ENCODE measurements at places on chromosomes 3 and 15.

GRCh38 chr15:60795889-60796288 is 316.9 kb upstream of the ICE2 start:
- DNase-seq, result no peak

GRCh38 chr15:52164631-52165265 is 26.4 kb downstream of the GNB5 start:
- no peak for DNase-seq

GRCh38 chr3:161548301-161548700 is 51.7 kb downstream of the OTOL1 start:
- DNase-seq, result no peak

DNA sequence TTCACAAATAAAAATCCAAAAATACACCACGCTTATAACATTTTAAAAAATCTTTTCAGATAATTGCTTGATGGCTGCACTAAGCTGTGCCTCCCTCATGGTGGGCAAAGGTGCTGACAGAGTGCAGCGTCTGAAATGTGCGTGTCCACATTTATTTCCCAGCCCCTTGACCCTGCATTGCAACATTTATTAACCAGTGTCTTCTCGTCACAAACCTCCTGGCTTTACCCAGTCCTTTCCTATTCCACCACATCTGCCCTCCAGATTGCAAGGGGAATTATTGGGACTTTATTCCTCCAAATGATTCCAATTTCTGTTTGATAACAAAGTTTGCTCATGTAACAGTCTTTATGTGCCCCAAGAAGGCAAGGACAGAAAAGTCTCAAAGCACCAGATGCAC is 5.5 kb downstream of the RASGRP1 start:
- no peak for DNase-seq

GRCh38 chr3:48634661-48635221 is 520 bp downstream of the SLC26A6 start:
- no peak for DNase-seq

DNA sequence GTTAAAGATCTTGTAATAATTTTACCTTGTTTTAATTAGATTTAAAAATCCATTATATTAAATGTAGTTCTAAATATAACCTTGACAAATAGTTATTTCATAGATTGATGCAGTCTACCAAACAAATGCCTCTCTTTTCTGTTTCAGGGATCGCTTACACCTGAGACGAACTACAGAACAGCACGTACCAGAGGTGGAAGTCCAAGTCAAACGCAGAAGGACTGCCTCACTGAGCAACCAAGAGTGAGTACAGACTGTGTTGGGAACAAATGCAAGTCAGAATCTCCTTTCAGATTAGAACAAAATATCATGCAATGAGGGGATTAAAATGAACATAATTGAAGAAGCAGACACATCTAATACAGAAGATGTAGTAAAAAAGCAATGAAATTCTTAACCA is 7.2 kb downstream of the SNRPN start:
- DNase-seq, result no peak

DNA sequence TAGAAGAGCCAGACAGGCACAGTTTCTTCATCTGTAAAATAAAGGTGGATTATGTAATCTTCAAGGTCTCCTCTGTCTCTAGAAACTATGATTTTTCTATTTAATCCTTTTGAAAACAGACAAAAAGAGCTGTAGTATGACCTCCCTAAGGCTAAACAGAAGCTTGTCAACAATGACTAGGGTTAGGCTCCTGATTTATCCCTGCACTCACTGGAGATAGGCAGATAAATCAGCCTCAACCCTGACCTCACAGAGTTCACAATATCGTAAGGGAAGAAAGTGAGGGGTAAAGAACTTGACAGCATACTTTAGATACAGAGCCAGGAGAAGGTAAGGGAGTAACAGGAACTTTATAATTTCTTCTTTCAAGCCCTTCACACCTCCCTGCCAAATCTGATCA is 124.8 kb downstream of the TMCC1 start:
- no peak for DNase-seq

DNA sequence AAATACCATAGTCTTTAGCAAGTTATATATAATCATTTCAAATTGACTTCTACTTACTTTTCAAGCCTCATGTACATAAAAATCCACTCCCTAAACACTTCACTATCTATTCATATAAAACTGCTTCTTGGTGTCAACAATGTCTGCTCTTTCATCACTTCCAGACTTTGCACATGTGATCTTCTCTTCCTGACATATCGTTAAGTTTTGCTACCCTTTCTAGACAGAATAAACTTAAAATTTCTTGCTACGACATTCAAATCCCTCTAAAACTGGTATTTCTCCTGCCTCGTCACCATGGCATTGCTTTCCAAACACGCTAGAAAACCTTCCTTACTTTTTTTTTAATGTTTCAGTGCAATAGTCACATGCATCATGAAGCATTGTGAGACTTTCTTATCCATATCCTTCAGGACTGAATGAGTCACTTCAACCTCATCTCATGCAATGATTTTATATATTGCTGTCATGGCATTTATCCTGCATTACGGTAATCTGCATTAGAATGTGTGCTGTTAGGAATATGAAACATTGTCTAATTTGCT is 122.8 kb downstream of the GMNC start:
- no peak for DNase-seq

DNA sequence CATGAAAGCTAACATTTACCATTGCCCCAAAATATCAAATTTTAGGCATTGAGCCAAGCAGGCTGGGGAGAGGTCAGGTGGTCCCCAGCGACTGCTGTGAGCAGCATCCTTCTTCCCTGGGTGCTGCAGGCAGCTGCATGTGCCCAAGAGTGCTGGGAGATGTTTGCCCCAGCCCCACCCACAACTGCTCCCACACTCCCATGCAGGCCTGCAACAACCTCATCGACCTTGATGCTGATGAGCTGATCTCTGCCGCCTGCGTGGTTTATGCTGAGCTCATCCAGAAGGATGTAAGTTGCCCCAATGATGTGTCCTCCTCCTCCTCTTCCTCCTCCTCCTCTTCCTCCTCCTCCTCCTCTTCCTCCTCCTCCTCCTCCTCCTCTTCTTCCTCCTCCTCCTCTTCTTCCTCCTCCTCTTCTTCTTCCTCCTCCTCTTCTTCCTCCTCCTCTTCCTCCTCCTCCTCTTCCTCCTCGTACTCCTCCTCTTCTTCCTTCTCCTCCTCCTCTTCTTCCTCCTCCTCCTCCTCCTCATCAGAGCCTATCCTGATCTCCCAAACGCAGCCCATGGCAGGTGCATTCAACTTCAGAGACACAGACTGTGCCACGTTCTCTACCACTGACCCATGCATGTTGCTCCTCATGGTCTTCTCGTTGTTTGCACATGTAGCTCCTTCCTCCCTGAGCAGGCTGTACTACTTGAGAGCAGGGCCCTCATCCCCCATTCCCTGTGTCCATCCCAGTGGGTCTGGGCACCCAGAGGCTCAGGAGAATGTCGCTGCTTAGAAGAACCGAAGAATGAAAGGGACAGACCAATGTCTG is 15.1 kb downstream of the TBC1D21 start:
- no peak for DNase-seq

DNA sequence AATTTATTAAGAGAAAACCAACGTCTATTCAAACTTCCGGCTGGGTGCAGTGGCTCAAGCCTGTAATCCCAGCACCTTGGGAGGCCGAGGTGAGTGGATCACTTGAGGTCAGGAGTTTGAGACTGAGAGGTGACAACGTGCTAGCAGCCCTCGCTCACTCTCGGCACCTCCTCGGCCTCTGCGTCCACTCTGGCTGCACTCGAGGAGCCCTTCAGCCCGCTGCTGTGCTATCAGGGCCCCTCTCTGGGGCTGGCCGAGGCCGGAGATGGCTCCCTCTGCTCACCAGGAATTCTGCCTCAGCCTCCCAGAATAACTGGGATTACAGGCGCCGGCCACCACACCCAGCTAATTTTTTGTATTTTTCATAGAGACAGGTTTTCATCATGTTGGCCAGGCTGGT is 58.7 kb downstream of the USF3 start:
- DNase-seq, result no peak

- no peak for DNase-seq
Measured at GRCh38 chr3:11736136-11736833, 92.6 kb upstream of the VGLL4 start.

DNA sequence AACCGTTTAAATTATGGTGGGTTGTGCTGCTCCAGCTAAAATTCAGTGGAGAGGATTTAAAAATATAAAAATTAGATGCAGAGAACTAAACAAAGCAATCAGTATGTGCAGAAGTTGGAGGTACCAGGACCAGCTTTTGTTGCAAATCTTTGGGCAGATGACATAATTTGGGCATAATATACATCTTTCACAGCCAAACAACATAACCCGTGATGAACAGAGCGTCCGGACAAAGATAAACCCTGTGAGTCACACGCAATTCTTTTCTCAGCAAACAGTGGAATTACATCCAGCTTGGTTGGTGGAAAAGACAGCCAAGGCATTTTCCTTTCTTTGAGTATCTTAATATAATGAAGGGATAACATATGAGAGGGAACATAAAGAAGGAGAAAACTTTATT is 419.4 kb upstream of the ADAMTS9 start:
- DNase-seq, result no peak

DNA sequence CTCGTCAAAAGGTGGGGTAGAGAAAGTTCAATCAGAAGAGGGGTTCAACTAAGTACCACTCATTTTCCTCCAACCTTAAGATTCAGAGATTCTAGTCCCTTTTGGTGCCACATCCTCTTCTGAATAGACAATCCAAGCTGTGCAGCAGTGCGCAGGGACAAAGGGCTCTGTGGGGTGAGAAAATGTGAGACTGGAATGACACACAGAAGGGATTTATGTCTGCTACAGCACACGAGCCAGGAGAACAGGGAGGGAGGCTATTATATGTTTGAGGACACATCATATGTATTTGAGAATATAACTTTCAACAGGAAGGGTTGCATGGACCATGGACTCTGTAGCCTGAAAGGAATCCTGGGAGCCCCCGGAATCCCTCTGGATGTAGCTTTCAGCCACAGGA is 33.0 kb downstream of the LSM3 start:
- DNase-seq, result no peak

GRCh38 chr3:196712514-196713413 is 587 bp downstream of the PIGX start:
- peak; percentile 41 for DNase-seq

DNA sequence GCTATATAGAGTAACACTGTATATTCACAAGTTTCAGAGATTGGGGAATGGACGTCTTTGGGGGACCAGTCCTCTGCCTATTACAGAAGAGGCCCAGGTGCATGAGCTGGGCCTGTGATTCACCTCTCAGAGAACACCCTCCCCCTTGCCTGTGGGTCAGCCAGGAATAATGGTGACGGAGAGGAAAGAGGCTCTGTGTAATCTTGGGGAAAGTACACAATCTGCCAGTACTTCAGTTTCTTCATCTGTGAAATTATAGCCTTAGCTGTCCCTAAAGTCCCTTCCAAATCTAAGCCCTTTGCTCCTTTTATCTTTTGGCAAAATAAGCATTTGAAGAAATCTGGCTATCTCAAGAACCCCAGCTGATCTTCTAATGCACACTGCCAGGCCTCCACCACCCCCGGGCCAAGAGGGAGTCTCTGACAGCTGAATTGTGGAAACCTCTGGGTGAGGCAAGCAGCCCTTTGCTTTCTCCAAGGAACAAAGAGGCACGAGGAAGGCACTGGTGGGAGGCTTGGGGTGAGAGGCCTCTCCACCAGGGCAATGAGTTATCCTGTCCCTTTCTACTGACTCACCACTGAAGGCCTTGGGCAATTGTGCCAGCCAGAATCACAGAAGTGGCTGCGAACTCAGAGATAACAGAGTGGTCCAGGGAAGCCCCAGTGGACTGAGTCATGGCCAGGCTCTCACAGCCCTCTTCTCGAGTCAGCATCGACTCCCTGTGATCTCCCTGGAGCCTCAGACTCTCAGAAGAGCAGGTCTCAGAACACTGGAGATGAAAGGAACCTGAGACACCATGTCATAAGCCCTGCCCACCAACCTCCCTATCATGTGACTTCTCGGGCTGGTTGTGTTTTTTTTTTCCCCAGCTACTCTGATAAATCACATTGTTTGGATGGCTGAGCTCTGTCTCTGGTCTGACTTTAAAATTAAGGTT is 31.8 kb downstream of the CCNL1 start:
- peak; percentile 29 for DNase-seq

DNA sequence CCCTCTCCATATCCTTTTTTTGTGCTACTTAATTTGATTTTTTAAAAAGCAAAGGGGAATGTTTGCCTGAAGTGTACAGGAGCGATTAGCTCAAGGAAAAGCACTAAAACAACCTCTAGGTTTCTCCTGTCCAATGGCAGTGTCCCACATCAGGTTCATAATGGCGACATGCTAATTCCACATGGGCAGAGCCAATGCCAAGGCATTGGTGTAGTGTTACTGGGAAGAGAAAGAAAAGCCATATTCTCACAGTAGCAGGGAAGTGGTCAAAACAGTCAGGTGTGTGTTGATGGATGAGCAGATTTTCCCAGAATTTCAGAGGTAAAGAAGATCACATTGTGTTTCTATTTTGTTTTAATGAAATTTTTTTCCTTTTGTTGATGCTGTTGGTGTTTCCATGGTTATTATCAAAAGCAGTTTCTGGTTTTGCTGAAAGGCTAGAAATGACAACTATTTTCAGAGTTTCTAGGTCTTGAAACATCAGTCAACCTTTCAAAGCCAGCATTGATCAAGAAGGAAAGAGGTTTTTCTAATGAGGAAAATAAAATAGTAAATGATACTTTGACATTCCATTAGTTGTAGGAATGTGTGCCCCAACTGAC is 65.2 kb downstream of the FNDC3B start:
- DNase-seq, result no peak

DNA sequence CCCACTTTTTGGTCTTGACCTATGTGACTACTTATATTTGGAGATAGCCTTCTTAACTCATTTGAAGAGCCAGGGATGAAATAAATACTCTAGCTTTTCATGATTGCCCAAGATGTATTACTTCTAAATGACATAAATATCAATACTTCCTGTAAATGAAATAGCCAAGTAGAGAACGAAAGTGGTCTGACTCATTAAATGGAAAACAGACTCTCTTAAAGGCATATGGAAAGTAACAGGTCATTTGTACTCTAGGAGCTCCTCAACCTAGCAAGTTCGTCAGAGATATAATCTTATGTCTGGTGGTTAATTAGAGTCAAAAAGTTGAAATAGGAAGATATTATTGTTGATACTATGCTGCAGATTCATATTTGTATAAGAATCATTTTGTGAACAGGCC is 1105.4 kb downstream of the TUSC7 start:
- no peak for DNase-seq

- no peak for DNase-seq
Measured at GRCh38 chr15:59817834-59818233, 128.7 kb upstream of the BNIP2 start.

DNA sequence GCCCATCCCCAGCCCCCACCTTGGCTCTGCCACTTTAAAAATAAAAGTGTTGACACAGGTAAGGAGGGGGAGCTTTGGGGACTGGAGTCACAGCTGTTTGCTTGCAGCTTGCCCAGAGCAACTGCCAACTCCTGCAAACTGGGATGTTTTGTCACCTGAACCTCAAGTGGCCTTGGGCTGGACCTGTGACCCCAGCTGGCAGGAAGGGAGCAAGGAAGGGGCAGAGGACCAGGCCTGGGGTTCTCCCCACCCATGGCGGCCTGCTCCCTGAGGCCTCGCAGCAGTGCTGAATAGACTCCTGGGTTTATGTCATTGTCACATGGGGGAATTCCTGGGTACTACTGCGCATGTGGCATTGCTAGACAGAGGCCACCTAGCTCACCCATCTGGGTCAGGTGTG is 246.9 kb upstream of the TLE3 start:
- no peak for DNase-seq
